D341Med (cell line): ENCODE measurements at places on chromosomes 13 and 19.

DNA sequence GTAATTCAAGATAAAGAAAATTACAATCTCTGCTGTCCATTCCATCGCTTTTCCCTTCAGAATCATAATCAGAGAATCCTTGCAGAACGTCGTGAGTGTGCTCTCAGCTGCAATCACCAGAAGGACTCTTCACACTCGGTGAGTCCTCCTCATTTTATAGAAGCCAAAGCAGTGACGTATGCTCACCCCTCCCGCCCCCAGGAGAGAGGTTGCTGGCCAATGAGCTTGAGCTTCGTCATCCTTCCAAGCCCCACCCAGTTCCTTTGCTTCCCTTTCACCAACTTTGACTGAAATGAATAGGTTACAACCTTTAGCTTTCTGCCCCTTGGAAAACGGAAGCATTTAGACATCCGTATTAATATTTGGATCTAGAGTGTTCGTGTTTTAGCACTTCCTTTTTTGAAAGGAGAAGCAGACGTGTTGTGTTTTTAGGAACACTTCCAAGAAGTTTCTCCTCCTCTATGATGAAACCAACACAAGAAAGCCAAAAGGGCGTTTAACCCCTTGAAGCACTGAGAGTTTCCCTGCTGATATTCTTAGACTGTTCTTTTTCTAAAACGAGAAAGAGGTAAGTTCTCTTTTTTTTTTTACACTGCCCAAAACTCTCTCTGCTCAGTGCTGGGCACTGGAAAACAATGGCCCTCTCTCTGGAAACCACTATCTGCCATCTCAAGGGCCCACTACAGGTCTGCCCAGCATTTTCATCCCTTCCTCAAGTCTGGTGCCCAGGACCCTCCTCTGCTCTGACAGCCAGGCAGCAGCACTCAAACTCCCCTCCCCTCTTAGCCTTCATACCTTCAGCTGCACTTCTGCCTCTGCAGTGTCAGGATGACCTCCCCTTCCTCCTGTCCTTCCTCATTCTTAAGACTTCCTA is 44.3 kb upstream of the CEACAM21 start:
- DNase-seq: no peak

DNA sequence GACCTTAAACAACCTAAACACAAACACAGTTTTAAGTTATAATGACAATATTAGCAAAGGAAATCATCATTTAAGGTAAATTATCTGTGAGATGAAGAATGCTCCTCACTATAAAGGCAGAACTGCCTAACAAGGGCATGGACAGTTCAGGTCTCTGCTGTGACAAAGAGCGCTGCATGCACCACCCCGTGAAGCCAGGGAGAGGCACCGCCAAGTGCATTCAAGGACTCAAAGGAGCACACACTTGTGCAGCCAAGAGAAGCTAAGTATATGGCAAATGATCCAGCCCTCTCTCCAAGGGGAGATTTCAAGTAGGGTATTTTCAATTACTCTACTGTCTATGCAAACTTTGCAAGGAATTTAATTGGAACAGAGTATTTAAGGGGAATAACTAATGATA is 126.0 kb downstream of the RAP2A start:
- no peak for DNase-seq

GRCh38 chr19:7699417-7700401 is 2.2 kb downstream of the FCER2 start:
- DNase-seq: no peak

DNA sequence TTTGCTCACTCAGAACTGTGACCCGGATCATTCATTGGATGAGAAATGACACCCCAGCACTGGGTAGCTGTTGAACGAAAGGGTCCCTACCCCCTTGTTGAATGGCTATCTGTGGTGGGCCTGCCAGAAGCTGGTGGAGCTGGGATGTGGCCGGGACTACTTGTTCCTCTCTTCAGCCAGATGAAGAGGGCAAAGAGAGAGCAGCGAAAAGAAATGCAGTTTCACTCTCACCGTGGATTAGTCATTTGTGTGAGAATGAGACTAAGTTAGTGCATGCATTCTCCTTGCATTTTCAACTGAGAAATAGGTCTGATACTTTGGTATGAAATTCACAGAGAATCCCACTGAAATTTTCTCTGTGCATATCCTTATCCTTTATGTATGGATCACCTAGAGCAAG is 553.1 kb downstream of the IRS2 start:
- DNase-seq: no peak

- no peak for DNase-seq
Measured at GRCh38 chr19:50815439-50815838, 8.1 kb downstream of the KLK1 start.

- no peak for DNase-seq
Measured at GRCh38 chr13:27411341-27411740, 13.1 kb upstream of the GTF3A start.

DNA sequence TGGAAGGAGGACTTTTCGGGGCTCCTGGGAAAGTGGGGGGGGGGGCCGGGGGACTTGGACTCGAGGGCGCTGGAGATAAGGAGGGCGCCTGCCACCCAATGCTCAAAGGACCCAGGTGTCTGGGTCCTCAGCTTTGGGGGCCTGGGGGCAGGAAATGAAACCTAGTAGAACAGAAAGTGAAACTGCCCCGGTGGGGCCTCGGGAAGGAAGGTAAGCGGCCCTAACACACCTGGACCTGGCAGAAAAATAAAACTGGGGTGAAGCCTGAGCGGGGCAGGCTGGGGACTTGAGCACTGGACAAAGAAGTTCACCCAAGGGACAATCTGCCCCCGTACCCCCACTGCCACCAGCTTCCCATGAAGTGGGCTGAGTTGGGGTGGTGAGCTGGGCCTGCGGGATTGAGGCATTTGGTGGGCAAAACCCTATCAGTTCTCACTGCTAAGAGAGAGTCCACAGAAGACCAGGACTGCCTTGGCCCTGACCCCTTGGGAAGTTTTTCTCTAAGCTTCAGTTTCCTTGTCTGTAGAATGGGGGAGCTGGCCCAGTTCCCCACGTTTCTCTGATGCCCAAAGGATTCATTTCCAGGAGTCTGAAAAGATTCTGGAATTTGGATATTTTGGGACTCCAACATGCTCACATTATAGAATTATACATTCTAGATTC is 2.3 kb downstream of the PRKD2 start:
- DNase-seq: no peak

DNA sequence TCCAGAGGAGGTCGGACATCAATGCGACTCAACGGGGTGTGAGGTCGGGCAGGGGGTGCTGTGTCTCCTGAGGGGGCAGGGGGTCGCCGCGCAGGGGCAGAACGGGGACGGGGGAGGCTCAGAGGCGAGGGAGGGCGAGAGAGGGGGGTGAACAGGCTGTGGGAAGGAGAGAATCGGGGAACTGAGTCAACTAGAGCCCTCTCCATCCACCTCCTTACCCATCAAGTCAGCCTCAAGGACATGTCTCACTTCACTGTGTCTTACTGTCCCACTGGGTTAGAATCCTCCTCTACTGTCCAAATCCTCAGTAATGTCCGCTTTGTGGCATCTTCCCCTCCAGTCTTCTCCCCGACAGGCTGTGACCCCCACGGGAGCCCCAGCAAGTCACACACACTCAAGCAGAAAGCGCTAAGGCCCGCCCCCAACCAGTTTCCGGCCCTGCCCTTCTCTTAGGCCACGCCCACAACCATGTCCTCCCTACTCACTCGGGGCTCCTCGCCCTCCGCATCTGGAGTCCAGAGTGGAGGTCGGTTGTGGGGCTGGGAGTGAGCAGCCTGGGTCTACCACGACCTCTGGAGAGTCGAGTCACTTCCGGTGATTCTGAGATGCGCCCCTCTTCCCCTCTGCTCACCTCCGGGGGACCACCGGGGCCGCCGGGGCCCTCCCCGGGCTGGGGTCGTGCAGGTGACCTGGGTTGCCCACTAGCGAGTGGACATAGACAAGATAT is 9.3 kb downstream of the PLEKHA4 start:
- peak; percentile 36 for DNase-seq

- no peak for DNase-seq
Measured at GRCh38 chr13:72638059-72638815, 89.2 kb downstream of the MZT1 start.

DNA sequence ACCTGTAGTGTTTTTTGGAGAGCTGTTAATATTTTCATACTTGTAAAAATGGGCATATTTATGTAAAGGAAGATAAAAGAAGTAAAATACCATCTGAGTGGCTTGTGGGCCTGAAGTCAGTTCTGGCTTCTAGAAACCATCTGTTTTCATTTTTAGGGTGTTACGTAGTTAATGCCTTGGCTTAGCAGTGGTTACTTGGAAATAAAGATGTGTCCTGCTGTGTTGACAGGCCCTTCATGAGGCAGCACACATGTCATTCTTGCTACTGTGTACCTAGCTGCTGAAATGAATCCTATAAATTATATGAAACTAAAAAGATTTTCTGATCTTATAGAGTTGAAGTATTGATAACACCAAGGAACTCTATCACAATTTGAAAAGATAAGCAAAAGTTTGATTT is 16.0 kb downstream of the ILF3 start:
- no peak for DNase-seq

DNA sequence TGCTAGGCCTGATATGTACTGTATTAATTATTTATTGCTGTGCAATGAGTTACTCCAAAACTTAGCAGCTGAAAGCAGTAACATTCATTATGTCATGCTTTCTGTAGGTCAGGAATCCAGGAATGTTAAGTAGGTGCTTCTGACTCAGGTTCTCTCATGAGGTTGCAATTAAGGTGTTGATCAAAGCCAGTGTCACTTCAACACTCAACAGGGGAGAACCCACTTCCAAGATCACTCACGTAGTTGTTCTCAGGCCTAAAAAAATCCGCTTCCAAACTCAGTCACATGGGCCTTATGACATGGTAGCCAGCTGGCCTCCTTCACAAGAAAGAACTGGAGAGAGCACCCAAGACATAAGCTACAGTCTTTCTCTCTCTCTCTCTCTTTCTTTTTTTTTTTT is 211.1 kb upstream of the NBEA start:
- DNase-seq: no peak

DNA sequence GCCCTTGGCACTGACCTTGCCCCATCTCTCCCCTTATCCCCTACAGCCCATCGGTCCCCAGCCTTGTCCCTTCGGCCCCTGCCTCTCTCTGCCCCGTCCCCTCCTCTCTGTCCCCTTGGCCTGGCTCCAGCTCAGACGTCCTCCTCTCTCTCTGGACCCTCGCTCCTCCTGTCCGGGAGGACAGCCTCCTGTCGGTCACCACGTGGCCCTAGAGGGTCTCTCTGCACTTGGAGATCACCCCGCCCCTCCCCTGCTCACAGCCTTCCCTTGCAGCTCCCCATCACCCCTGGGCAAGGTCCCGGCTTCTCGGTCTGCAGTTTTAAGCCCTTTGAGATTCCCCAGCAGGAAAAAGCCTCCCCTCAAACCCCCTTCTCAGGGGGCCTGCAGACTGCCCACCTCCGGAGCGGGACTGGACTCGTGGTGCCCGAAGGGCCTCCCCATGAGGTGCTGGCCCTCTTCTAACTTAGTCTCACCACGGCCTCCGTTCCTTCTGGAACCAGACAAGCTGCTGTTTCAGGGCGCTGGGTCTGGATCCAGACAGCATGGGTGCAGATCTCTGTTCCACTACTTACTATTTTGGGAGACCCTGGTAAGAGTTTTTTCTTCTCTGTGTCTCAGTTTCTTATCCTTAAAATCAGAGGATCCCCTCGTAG is 3.3 kb upstream of the KLK15 start:
- no peak for DNase-seq

DNA sequence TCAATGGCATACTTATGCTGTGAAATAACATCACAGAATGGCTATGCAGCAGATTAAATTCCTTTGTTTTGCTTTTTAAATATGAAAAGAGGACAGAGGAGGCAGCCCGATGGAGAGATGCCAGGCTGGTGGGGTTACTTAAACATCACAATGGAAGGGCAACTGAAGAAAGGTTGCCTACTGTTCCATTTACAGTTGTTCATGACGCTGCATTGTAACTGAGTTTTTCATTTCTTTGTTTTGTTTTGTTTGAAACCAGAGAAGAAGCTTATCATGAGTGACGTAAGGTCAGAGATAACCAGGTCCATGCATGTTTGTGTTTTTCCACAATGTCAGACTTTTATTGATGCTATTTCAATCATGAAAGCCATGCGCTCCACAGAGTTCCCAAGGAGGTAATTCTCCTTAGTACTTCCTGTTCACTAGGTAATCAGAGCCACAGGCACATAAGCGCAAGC is 273.8 kb downstream of the LHFPL6 start:
- no peak for DNase-seq

DNA sequence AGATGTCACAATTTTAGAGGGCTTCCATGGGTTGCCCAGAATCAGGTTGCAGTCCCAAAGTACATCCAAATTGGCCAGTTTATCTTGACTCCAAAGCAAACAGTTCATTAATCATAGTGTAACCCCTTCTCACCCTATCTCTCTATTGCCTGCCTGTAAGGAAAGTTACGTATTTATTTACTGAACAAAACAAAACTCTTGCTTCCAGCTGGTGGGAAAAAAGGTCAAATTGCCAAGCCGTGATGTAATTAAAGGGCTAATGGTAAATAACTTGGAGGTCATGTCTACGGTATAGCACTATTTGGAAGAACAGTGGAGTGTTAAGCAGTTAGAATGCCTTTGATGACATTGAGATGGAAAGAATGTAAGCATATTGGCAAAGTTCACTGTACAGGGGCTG is 214.0 kb downstream of the DLEU7 start:
- DNase-seq: no peak

GRCh38 chr13:31521435-31521834 is 217.9 kb upstream of the RXFP2 start:
- DNase-seq: no peak

- no peak for DNase-seq
Measured at GRCh38 chr19:3608079-3608641, 1.5 kb upstream of the TBXA2R start.

DNA sequence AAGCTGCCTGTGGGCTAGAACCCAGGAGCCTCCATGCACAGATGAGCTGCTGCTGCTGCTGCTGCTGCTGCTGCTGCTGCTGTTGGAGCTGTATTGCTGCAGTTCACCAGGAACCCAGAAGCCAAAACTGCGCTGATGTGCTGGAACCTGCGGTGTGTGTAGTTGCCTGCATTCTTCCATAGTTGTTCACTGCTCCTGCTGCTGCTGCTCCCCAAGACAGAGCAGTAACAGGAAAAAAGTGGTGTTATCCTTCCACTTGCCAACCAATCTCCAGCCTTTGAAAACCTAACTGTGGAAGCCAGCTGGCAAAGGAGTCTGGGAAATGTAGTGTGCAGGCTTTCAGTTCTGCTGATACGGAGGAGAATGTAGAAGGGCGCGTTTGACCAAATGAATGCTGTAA is 37.9 kb downstream of the ARHGAP35 start:
- no peak for DNase-seq

GRCh38 chr19:38735257-38735686 is 9.0 kb downstream of the CAPN12 start:
- no peak for DNase-seq

- DNase-seq: no peak
Measured at GRCh38 chr19:6402837-6403608, 10.1 kb upstream of the GTF2F1 start.

DNA sequence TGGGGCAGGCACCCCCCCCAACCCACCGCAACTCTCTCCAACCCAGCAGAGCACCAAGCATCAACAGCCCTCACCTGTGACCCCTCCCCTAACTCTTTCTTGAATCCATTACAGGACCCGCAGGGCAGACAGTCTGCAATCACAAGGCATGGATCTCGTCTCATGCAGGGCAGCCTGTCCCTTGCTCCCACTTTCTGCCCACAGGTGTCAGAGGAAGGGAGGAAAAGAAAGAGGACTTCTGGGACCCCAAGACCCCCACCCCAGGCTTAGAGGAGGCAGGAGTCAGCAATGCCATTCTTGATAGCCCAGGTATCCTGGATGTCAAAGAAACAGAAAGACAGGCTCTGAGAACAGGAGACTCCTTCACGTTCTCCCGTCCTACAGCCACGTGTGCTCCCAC is 47.4 kb upstream of the TUBGCP3 start:
- DNase-seq: no peak
